Activated T-cell treated with anti-CD3 and anti-CD28 coated beads, Interleukin-2, amount 50 U/mL, for 24 hours (primary cell): ENCODE measurements at places on chromosomes 3 and 15.
A peak's percentile ranks its signal among the peaks of the same experiment; 100 is the strongest.

DNA sequence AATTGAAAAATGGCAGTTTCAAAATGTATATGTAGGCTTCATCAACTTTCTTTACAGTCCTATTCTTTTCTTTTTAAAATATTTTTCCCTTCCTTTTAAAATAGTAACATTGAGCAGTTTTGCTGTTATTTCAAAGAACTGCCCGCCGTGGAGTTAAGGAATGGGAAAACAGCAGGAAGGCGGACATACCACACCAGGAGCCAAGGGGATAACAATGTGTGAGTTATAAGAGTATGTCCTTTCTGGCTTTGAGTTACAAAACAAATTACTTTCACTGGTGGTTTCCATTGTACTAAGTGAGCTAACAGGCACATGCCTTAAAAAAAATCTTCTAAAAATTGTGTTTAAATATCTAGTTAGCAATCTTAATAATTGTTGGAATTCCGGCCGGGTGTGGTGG, 37.4 kb upstream of the FBXL22 start:
- peak overlapping the region; percentile 87 for H3K27ac ChIP-seq
- no peak overlapping the region for H3K4me3 ChIP-seq
- peaks cover 92% of the 10 kb centered on the region for H3K36me3 ChIP-seq
- no peaks in the 10 kb centered on the region for H3K27me3 ChIP-seq
- no peak for DNase-seq

DNA sequence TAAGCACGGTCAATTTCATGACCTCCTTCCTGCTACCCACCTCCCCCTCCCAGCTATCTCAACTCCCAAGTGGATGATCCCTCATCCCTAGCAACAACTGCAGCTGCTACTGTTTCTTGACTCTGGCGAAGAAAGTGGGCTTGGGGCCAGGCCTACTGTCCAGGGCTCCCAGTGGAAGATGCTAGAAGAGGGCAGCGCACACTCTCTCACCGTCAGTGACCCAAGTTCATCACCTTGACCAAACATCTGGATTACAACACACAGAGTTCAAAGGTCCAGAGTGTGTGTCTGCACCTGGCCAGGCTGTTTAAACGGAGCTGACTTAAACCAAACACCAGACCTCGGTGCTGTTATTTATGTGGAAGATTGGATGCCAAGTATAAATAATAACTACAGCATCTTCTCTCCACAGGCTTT, 385.6 kb downstream of the SHQ1 start:
- H3K4me3 ChIP-seq = no peak overlapping the region
- no peak overlapping the region for H3K27ac ChIP-seq
- peaks cover 2% of the 10 kb centered on the region for H3K4me1 ChIP-seq
- peaks cover 13% of the 10 kb centered on the region for H3K27me3 ChIP-seq
- DNase-seq = no peak
- no peaks in the 10 kb centered on the region for H3K36me3 ChIP-seq

DNA sequence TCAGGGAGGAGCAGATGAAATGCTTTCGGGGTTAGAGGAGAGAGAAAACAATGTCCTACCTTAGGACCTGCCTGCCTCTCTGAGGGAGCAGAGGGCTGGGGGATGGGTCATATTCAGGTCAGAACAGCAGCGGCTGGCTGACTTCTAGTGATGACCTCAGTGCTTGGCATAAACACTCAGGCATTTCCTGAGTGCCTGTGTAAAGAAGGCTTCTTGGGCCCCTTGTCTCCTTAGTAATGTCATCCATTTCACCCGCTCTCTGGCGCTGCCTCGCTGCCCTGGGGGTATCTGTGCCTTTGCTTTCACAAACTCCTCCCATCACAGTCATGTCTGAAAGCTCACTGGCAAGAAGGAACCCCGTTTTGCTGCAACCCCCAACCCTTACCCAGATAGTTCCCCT, 82.9 kb upstream of the GSK3B start:
- H3K36me3 ChIP-seq = no peaks in the 10 kb centered on the region
- H3K4me1 ChIP-seq = no peaks in the 10 kb centered on the region
- H3K27ac ChIP-seq = no peak overlapping the region
- DNase-seq = no peak
- no peak overlapping the region for H3K4me3 ChIP-seq

DNA sequence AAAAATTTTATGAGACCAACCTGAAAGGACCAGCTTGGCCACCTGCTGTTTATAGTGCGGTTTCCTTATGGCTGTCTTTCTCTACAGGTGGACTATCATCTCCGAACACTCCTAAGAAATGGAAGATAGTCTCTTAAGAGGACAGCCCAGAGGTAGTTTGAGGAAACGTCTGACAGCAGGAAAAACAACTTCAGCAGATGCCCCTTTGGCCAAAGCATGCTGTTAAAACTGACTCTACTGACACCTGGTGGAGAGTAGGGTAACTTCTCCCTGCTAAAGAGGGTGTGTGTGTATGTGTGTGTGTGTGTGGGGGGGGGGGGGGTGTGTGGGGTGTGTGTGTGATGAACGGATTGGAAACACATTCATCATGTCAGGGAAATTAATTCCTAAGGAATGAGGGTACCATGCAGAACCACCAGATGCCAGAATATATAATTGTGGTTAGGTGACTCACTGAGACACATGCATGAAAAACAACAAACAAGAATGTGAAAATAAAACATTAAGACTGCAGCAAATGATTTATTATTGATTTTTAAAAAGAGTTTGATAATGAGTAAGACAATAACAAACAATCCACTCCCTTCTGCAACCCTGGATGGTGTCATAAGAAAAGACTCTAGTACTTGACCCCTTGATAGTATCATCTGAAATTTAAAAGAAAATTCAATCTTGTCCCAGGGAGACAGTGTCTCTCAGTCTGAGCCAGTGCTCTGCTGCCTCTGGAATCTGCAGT, 256.5 kb downstream of the THRB start:
- H3K27ac ChIP-seq = no peak overlapping the region
- no peak overlapping the region for H3K4me3 ChIP-seq
- no peaks in the 10 kb centered on the region for H3K36me3 ChIP-seq
- H3K4me1 ChIP-seq = peaks cover 2% of the 10 kb centered on the region
- no peak for DNase-seq
- H3K27me3 ChIP-seq = peaks cover 16% of the 10 kb centered on the region

DNA sequence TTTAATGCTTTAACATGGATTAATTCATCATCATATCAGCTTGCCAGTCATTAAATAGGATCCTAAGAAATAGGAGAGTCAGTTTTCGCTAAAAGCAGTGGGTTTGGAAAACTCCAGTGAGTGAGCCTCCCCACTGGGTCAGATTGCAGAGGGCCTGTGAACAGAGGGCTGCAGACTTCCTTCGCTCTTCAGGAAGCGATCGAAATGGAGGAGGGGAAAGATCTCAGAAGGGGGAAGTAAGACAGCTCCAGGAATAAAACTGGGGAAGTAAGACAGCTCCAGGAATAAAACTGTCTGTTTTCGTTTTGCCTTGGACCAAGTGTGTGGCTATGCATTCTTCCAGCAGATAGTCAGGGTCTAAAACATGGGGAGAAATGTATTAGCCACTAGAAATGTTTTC, 124.8 kb upstream of the C15orf61 start:
- DNase-seq = no peak
- no peak overlapping the region for H3K27ac ChIP-seq
- H3K27me3 ChIP-seq = no peaks in the 10 kb centered on the region

GRCh38 chr3:149752788-149753136, 473 bp upstream of the COMMD2 start:
- H3K36me3 ChIP-seq = peaks cover 41% of the 10 kb centered on the region
- DNase-seq = no peak
- H3K4me3 ChIP-seq = peak overlapping the region; percentile 98

- peak overlapping the region; percentile 8 for H3K27ac ChIP-seq
- peaks cover 7% of the 10 kb centered on the region for H3K4me1 ChIP-seq
- peaks cover 11% of the 10 kb centered on the region for H3K36me3 ChIP-seq
- no peak overlapping the region for H3K4me3 ChIP-seq
- no peaks in the 10 kb centered on the region for H3K27me3 ChIP-seq
Observed at GRCh38 chr3:4634894-4635293, 141.7 kb downstream of the ITPR1 start.

DNA sequence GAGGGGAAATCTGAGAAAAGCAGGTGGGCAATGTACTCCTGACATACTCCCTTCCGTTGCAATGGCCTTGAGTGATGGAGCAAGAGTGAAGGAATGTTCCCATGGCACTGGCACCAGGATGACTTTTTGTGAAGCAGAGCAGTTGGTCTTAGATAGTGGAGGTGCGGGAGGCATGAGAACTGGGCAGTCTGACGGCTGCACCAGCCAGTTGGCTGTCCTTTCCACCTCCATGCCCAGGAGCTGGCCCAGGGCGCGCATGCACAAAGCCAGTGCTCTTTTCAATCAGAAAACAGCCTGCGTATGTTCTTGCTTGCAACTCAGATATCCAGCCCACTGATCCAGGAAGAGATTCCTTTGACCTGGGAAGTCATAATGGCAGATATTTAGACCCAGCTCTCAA, 136.8 kb downstream of the PGPEP1L start:
- peaks cover 3% of the 10 kb centered on the region for H3K36me3 ChIP-seq
- DNase-seq = no peak
- no peak overlapping the region for H3K4me3 ChIP-seq
- H3K4me1 ChIP-seq = peaks cover 49% of the 10 kb centered on the region
- H3K27me3 ChIP-seq = no peaks in the 10 kb centered on the region

- no peak for DNase-seq
- no peaks in the 10 kb centered on the region for H3K27me3 ChIP-seq
- peaks cover 52% of the 10 kb centered on the region for H3K4me1 ChIP-seq
- no peak overlapping the region for H3K4me3 ChIP-seq
- peaks cover 11% of the 10 kb centered on the region for H3K36me3 ChIP-seq
Observed at GRCh38 chr3:43223670-43224364, 62.5 kb upstream of the SNRK start.
